ENCODE measurements at places on chromosomes 12 and 14. TPM values are rescaled to one million over a fixed set of nuclear protein-coding genes. Genes with fewer than 3 reads are reported as not detected.

The ZNF891 gene
- total RNA-seq, result 0.39 TPM

The ALDH1L2 gene
- total RNA-seq, result 3.3 TPM

The TSPAN19 gene
- total RNA-seq, result not detected

The COA8 gene
- total RNA-seq, result 45.8 TPM

The SYCP3 gene
- total RNA-seq, result not detected

The TOMM20L gene
- total RNA-seq, result not detected

The KRT74 gene
- not detected for total RNA-seq

The C12orf76 gene
- 5.4 TPM for total RNA-seq

The HOXC9 gene
- 10.6 TPM for total RNA-seq

The LRRC10 gene
- not detected for total RNA-seq

The TESPA1 gene
- not detected for total RNA-seq

The RASSF8 gene
- total RNA-seq, result 8.5 TPM

The SLC7A8 gene
- 0.24 TPM for total RNA-seq

The KRT3 gene
- total RNA-seq, result not detected

The SDS gene
- 0.64 TPM for total RNA-seq

The NFATC4 gene
- 0.07 TPM for total RNA-seq

The GSG1 gene
- total RNA-seq, result 0.21 TPM

The SOAT2 gene
- total RNA-seq, result 0.24 TPM

The LHX5 gene
- not detected for total RNA-seq

The RASSF9 gene
- total RNA-seq, result 0.43 TPM

The EML1 gene
- total RNA-seq, result 40.3 TPM

The NPAS3 gene
- not detected for total RNA-seq

The FOXA1 gene
- total RNA-seq, result 11.5 TPM

The SLC25A47 gene
- total RNA-seq, result not detected

The NOVA1 gene
- 6.2 TPM for total RNA-seq

The GPR137C gene
- 0.15 TPM for total RNA-seq

The GUCY2C gene
- 0.01 TPM for total RNA-seq

The NGB gene
- total RNA-seq, result not detected

The TMEM52B gene
- 0.23 TPM for total RNA-seq

The CCDC184 gene
- 2.5 TPM for total RNA-seq

The STK38L gene
- 10.7 TPM for total RNA-seq

The WDHD1 gene
- 13.0 TPM for total RNA-seq

The MYO1A gene
- total RNA-seq, result 0.15 TPM

The PTPRQ gene
- 0.03 TPM for total RNA-seq

The ZNF140 gene
- 10.1 TPM for total RNA-seq

The IFI27 gene
- 0.62 TPM for total RNA-seq

The CCDC77 gene
- total RNA-seq, result 12.5 TPM

The GNB3 gene
- total RNA-seq, result 2.0 TPM

The NID2 gene
- 16.7 TPM for total RNA-seq

The RAB21 gene
- total RNA-seq, result 37.3 TPM

The IPO4 gene
- total RNA-seq, result 76.9 TPM

The VRTN gene
- not detected for total RNA-seq

The TBC1D30 gene
- total RNA-seq, result 1.8 TPM

The OR6C2 gene
- total RNA-seq, result not detected

The KERA gene
- total RNA-seq, result not detected

The AJUBA gene
- 38.1 TPM for total RNA-seq

The PRB2 gene
- not detected for total RNA-seq

The RPGRIP1 gene
- 0.37 TPM for total RNA-seq

The GPR84 gene
- total RNA-seq, result 0.09 TPM

The ZC2HC1C gene
- 2.9 TPM for total RNA-seq

The ASIC1 gene
- 4.8 TPM for total RNA-seq

The FOXN4 gene
- 0.12 TPM for total RNA-seq

The SLC2A13 gene
- 2.6 TPM for total RNA-seq

The SMOC1 gene
- 15.6 TPM for total RNA-seq

The SPX gene
- total RNA-seq, result 2.0 TPM

The SLC6A12 gene
- 0.76 TPM for total RNA-seq

The IL22 gene
- not detected for total RNA-seq

The CRIP2 gene
- 92.8 TPM for total RNA-seq

The RNFT2 gene
- 2.6 TPM for total RNA-seq

The NGDN gene
- 70.3 TPM for total RNA-seq
